Stomach (tissue), 19 donors: ENCODE measurements at places on chromosomes 16 and 17. TPM values are rescaled to one million over a fixed set of nuclear protein-coding genes. Genes with fewer than 3 reads are reported as not detected.

Gene IRX3
- total RNA-seq: 0.58 TPM

Gene EMP2
- total RNA-seq: 34.2 TPM

Gene CYB561
- 97.1 TPM for total RNA-seq

Gene CCDC200
- total RNA-seq: not detected

DNA sequence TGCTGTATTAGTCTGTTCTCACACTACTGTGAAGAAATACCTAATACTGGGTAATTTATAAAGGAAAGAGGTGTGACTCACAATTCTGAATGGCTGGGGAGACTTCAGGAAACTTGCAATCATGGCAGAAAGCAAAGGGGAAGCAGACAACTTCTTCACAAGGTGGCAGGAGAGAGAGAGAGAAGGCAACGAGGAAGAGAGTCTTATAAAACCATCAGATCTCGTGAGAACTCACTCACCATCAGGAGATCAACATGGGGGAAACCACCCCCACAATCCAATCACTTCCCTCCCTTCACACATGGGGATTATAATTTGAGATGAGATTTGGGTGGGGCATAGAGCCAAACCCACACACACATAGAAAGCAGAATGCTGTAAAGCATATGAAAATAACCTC is 896.2 kb downstream of the CDH11 start:
- H3K36me3 ChIP-seq: no peaks in the 10 kb centered on the region
- H3K4me1 ChIP-seq: no peaks in the 10 kb centered on the region
- H3K27me3 ChIP-seq: no peaks in the 10 kb centered on the region
- DNase-seq: no peak

DNA sequence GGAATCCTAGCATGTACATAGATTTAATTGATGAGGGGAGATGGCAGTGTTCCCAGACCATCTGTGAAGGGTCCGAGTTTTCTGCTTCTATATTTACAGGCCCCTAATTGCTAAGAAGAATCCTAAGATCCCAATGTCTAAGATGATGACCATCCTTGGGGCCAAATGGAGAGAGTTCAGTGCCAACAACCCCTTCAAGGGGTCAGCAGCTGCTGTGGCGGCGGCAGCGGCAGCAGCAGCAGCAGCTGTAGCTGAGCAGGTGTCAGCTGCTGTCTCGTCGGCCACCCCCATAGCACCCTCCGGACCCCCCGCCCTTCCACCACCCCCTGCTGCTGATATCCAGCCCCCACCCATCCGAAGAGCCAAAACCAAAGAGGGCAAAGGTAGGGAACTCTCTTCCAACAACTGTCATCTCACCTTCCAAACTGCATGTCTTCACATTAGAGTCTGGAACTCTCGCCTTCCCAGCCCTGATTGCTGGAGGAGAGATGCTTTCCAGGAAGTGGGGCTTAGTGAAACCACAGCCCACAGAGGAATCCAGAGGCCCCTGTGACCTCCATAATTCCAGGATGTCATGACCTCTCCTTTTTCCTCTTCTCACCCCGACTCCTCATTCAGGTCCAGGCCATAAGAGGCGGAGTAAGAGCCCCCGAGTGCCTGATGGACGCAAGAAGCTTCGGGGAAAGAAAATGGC is 4.7 kb downstream of the CHD3 start:
- no peak overlapping the region for H3K4me3 ChIP-seq
- H3K4me1 ChIP-seq: peaks cover 34% of the 10 kb centered on the region
- no peak overlapping the region for H3K27ac ChIP-seq
- H3K36me3 ChIP-seq: peaks cover 52% of the 10 kb centered on the region
- no peak for DNase-seq

- no peak overlapping the region for H3K27ac ChIP-seq
- no peak overlapping the region for H3K4me3 ChIP-seq
- no peaks in the 10 kb centered on the region for H3K36me3 ChIP-seq
- no peak for DNase-seq
- H3K4me1 ChIP-seq: no peaks in the 10 kb centered on the region
- H3K27me3 ChIP-seq: no peaks in the 10 kb centered on the region
Observed at GRCh38 chr16:83390759-83391158, 417.0 kb upstream of the HSBP1 start.

- H3K36me3 ChIP-seq: peaks cover 19% of the 10 kb centered on the region
- H3K4me1 ChIP-seq: peaks cover 66% of the 10 kb centered on the region
Observed at GRCh38 chr17:50130559-50131305, 772 bp upstream of the SAMD14 start.

GRCh38 chr16:9012848-9013507 is 49.3 kb upstream of the USP7 start:
- H3K27ac ChIP-seq: no peak overlapping the region
- peaks cover 9% of the 10 kb centered on the region for H3K4me1 ChIP-seq

DNA sequence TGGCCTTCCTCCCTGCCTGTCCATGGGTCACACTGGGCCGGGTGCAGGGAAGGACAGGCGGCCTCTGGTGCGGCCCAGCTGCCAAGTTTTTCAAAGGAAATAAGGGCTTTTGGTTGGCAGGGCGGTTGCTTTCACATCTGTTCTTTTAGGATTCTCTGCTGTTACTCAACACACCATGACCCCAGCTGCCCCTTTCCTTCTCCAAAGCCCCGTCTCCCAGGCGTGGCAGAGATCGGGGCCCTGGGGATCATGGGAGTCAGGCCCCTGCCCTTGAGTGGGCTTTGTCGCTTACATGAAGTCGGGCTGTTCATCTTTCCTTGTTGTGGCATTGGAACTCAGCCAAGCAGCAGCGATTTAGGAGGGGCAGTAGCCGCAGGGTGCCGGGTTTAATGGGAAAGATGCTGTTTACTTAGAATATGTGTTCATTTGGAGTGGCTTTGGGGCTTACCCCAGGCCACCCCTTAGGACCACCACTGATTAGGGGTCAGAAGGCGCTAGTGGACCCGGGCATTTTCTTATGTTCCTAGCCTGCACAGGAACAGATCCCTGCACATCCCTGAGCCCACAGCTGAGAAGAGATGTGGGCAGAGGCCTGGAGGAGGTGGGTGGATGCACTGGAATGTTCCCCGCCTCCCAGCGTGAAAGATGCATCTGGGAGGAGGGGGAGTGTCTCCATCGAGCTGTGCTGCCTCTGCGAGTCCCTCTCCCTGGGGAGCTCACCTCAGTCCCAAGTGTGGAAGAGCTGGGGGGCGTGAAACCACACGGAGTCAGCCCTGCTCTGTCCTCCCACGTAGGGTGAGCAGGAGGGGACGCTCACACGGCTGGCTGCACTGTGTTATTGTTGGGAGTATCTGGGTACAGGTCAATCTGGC is 6.8 kb upstream of the ADCY7 start:
- no peak overlapping the region for H3K4me3 ChIP-seq
- peak overlapping the region; percentile 36 for H3K27ac ChIP-seq
- no peaks in the 10 kb centered on the region for H3K36me3 ChIP-seq
- DNase-seq: peak; percentile 26

DNA sequence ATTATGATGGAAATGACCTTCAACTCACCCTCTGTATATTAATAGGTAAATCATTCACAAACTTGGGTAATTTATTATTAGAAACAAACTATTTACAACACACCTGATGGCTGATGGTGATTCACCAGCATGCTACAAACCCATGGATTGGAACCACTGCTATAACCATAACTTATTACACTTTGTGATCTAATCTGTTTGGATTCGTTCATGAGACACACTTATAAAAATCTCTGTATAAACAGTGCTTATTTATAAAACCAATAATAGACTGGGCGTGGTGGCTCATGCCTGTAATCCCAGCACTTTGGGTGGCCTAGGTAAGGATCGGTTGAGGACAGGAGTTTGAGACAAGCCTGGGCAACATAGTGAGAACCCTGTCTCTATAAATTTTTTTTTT is 16.0 kb downstream of the SMIM36 start:
- H3K4me1 ChIP-seq: peaks cover 5% of the 10 kb centered on the region
- no peaks in the 10 kb centered on the region for H3K27me3 ChIP-seq
- no peak overlapping the region for H3K4me3 ChIP-seq
- DNase-seq: no peak
- H3K36me3 ChIP-seq: no peaks in the 10 kb centered on the region

- H3K36me3 ChIP-seq: no peaks in the 10 kb centered on the region
- no peak overlapping the region for H3K27ac ChIP-seq
- DNase-seq: peak; percentile 81
- H3K27me3 ChIP-seq: no peaks in the 10 kb centered on the region
Observed at GRCh38 chr16:31148281-31148728, 1.6 kb downstream of the PRSS36 start.

DNA sequence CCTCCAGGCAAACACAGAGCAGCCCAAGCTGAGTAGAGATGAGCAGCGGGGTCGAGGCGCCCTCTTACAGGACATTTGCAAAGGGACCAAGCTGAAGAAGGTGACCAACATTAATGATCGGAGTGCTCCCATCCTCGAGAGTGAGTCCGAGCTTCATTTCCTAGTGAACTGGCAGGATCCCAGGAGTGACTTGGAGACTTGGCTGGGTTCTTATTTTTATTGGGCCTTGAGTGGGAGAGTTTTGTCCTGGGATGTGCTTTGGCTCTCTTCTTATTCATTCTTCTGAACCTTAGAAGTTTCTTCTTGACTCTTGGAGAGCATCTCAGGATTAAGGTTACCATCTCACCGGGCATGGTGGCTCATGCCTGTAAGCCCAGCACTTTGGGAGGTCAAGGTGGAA is 27.2 kb upstream of the CDC6 start:
- DNase-seq: no peak
- no peak overlapping the region for H3K4me3 ChIP-seq
- H3K27ac ChIP-seq: no peak overlapping the region
- H3K27me3 ChIP-seq: no peaks in the 10 kb centered on the region
- H3K36me3 ChIP-seq: peaks cover 94% of the 10 kb centered on the region

DNA sequence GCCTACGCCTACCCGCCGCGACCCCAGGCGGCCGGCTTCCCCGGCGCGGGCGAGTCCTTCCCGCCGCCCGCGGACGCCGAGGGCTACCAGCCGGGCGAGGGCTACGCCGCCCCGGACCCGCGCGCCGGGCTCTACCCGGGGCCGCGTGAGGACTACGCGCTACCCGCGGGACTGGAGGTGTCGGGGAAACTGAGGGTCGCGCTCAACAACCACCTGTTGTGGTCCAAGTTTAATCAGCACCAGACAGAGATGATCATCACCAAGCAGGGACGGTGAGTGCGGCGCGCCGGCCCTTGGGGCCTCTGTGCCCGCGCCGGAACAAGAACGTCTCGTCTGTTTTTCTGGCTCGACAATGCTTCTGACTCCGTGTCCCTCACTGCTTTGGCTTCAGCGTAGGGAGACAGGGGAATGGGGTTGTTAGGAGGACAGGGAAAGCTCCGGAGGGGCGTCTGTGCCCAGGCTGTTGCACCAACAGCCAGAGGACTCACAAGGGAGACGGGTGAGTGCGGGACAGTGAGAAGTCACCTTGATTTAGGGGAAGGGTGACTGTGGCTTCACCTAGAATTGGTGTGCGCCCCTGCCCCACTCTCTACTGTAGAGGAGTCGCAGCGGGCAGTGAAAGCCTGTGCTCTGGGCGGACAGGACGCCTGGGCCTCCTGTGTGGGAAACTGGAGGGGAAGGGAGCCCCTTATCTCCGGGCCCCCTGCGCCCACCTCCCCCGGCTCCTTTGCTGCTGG is 806 bp downstream of the TBX21 start:
- peaks cover 77% of the 10 kb centered on the region for H3K27me3 ChIP-seq
- H3K4me3 ChIP-seq: peak overlapping the region; percentile 50
- peaks cover 16% of the 10 kb centered on the region for H3K4me1 ChIP-seq
- peak overlapping the region; percentile 49 for H3K27ac ChIP-seq

GRCh38 chr17:82300707-82301270 is 16.6 kb downstream of the CD7 start:
- peak; percentile 82 for DNase-seq
- no peak overlapping the region for H3K4me3 ChIP-seq
- H3K27me3 ChIP-seq: peaks cover 23% of the 10 kb centered on the region

DNA sequence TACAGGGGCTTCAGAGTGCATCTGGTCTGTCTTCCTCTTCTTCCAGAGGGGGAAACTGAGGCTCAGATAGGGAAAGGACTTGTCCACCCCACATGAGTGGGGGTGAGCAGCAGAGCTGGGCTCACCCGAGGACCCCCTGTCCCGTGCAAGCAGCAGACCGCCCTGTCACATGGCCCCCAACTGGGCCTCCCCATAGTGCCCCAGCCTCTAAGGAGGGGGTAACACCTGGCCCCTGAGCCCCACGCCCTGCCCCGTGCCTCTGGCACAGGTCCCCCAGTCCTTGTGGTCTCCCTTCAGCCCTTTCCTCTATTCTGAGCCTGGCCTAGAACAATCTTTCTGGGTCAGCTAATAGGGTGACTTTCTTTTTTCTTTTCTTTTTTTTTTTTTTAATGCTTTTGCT is 6.5 kb upstream of the NECAB2 start:
- H3K4me1 ChIP-seq: peaks cover 3% of the 10 kb centered on the region
- peaks cover 94% of the 10 kb centered on the region for H3K36me3 ChIP-seq
- no peak for DNase-seq
- no peak overlapping the region for H3K27ac ChIP-seq
- H3K4me3 ChIP-seq: no peak overlapping the region

GRCh38 chr17:31842195-31843069 is 16.6 kb downstream of the COPRS start:
- no peaks in the 10 kb centered on the region for H3K36me3 ChIP-seq
- no peaks in the 10 kb centered on the region for H3K27me3 ChIP-seq
- H3K4me3 ChIP-seq: peak overlapping the region; percentile 22
- peaks cover 22% of the 10 kb centered on the region for H3K4me1 ChIP-seq

GRCh38 chr17:56389356-56389755 is 204.1 kb upstream of the NOG start:
- H3K4me1 ChIP-seq: no peaks in the 10 kb centered on the region
- H3K27me3 ChIP-seq: no peaks in the 10 kb centered on the region
- no peaks in the 10 kb centered on the region for H3K36me3 ChIP-seq
- no peak overlapping the region for H3K4me3 ChIP-seq
- DNase-seq: no peak

DNA sequence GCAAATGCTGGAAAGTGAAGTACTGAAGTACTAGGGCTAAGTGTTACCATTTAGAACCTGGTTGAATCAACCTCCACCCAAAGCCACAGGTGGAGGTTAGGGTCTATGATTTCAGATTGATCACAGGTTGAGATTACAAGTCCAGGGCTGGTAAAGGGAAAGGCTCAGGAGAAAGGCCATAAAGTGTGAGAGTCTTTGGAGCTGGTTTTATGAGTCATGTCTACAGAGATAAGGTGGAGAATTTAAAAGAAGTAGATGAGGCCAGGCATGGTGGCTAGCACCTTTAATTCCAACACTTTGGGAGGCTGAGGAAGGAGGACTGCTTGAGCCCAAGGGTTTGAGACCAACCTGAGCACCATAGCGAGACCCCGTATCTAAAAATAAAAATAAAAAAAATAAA is 221.7 kb upstream of the CDH11 start:
- no peaks in the 10 kb centered on the region for H3K27me3 ChIP-seq
- H3K27ac ChIP-seq: no peak overlapping the region
- no peaks in the 10 kb centered on the region for H3K36me3 ChIP-seq
- H3K4me3 ChIP-seq: no peak overlapping the region
- no peak for DNase-seq

DNA sequence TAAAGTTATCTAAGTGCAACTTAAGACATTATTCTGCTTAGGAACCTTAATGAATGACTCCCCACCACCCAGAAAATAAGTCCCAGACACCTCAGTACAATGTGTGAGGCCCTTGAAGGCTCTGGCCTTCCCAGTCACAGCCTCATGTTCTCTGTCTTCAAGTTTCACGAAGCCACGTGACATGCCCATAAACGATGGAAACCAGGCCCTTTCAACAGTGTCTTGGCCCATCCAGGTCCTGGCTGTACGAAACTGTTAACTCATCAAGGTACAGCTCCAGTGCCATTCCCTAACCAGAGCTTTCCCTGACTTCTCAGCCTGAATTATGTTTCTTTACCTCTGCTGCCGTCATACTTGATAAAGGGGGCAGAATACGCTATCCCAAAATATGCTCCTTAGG is 69.0 kb downstream of the ARHGAP17 start:
- H3K27ac ChIP-seq: no peak overlapping the region
- peaks cover 100% of the 10 kb centered on the region for H3K36me3 ChIP-seq
- DNase-seq: no peak
